ENCODE measurements at places on chromosomes 3 and 15.

- no peak for DNase-seq
These were observed 968.4 kb downstream of the FHIT start for GRCh38 chr3:60282866-60283265.

DNA sequence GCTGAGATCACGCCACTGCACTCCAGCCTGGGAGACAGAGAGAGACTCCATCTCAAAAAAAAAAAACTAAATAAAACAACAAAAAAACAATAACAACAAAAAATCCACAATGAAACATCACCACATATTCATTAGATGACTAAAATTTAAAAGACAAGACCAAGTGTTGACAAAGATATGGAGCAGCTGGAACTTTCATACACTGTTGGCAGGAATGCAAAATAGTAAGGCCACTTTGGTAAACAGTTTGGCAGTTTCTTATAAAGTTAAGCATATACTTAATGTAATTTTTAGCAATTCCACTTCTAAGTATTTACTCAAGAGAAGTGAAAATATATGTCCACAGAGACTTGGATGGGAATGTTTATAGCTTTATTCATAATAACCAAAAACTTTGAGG lies 43.2 kb downstream of the RBP2 start:
- DNase-seq: no peak

GRCh38 chr3:43185983-43186314 lies 80.1 kb upstream of the POMGNT2 start:
- no peak for DNase-seq

DNA sequence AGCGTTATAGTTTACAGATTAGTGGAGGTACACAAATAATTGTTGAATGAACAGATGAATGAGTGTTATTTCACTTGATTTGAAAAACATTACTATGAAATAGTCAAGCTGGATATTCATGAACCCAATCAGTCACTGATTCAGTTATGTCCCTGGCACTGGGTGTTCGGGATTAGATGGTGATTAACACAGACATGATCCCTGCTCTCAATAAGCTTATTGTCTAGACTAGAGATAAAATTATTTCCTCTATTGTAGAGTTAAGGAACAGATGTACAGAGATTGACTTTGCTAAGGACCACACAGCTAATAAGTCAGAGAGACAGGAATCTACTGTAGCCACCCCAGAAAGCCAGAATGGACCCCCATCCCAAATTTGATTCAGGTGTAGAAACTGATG lies 963 bp downstream of the GRAMD1C start:
- no peak for DNase-seq

GRCh38 chr15:90489514-90489913 lies 40.2 kb upstream of the CRTC3 start:
- DNase-seq: no peak

GRCh38 chr3:111691293-111691909 lies 96.3 kb upstream of the ZBED2 start:
- peak; percentile 66 for DNase-seq

- DNase-seq: no peak
These were observed 172.7 kb downstream of the ZBTB20 start for GRCh38 chr3:114974387-114974786.

- no peak for DNase-seq
These were observed 62.9 kb downstream of the GPR176 start for GRCh38 chr15:39857132-39857531.

GRCh38 chr15:81024936-81025335 lies 24.2 kb downstream of the TLNRD1 start:
- DNase-seq: no peak

DNA sequence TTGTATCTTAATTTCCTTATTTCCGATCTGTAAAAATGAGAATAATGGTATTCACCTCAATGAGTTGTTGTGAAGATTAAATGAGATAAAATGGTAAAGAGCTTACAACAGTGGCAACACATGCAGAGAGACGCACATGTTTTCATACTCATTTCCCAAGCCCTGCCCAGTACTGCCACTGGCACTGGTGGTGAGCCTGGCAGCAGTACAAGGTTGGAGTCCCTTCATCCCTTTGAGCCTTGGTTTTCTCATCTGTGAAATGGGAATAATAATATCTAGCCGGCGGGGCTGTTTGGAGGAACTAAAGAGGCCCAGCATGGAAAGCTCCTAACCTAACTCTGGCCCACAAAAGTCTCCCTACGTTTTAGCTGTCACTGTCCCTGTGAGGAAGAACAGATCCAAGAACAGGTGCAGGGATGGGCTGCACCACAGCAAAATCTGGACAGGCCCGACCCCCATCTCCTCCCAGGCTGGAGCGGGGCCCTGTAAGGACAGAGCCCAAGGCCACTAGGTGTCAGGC lies 866 bp upstream of the CD276 start:
- DNase-seq: no peak

DNA sequence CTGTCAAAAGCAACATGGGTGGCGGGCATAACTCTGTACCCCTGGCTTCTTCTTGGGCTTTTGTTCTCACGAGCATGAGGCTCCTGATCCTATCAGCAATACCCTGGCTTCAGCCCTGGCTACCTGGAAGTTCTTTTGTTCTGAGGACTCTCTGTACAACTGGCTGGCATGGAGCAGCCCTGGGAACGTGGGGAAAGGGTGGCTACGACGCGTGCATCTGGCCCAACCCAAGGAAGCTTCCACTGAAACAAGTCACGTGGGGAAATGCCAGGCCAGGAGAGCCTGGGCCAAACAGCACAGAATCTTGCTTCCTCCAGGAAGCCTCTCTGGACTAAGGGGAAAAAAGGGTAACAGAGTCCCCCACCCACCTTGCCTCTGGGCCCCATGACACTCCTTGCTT lies 22.7 kb upstream of the ATP2B2 start:
- no peak for DNase-seq

GRCh38 chr3:131561511-131561910 lies 58.7 kb upstream of the MRPL3 start:
- no peak for DNase-seq

- no peak for DNase-seq
These were observed 229.1 kb upstream of the IGF1R start for GRCh38 chr15:98419173-98419780.

DNA sequence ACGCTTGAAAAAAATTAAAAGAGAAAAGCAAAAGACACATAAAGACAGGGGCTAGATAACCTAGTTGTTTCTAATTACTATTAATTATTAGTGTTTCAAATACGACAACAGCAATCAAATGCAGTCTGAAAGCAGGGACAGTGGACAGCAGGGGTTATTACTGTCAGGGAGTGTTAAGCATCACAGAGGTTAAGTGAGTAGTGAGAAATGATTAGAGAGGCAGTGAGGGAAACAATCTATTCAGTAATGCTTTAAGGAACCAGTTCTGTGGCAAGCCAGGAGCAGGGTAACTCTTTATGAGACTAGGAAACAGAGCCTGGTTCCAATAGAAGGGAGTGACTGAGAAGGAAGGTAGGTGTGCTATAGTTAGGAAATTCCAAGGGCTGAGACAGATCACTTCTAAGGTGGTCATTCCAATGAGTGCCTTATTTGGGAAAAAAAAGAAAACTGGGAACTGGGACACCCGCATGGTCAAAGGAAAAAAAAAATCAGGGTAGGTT lies 15.0 kb downstream of the RYK start:
- no peak for DNase-seq

DNA sequence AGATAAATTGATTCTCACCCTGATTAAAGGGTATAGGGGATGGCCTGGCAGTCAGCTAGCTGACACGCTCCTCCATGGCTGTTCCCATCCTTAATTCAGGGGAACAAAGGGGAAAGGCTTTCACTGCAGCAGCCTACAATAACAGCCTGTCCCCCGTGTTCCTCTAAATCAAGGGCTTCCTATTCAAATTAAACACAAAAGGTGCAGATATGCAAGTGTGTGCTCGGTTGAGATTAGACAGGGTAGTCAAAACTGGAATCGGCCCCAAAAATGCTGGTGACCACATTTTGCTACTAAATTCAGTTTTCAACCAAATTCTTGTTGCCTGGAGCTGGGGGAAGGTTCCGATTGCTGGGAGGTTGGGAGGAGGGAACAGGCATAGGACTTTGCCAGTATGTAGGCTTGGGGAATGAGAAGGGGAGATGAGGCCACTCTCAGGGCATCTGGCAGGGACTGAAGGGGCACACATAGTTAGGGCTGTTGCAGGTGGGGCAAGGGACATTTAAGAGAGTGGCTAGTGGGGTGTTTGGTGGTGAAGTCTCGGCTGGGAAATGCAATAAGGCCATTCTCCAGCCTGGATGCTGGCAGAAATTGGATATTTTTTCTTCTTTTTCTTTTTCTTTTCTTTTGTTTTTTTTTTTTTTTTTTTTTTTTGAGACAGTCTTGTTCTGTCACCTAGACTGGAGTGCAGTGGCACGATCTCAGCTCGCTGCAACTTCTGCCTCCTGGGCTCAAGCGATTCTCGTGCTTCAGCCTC lies 32.9 kb upstream of the CTSH start:
- DNase-seq: no peak

GRCh38 chr15:85579957-85580694 lies 199.7 kb downstream of the AKAP13 start:
- DNase-seq: no peak

DNA sequence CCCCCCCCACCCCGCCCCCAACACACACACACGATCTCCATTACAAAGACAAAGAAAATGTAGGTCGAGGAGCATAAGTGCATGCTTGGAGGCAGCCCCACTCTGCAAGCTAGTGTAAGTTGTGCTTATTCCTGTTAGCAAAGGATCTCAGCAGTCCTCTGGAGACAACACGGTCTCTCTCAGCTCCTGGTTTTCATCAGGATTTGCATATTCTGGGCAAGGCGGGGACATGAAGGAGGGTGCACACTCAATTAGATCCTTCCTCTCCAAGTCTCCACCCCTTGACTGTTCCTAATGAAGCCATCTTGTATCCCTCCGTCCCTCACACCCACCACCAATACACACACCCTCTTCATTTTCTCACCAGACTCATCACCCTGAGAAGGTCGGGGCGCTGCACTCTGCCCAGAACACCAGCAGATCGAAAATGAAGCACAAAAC lies 63.8 kb downstream of the MRPL46 start:
- no peak for DNase-seq

GRCh38 chr15:74316141-74316540 lies 51.3 kb downstream of the CYP11A1 start:
- DNase-seq: no peak

DNA sequence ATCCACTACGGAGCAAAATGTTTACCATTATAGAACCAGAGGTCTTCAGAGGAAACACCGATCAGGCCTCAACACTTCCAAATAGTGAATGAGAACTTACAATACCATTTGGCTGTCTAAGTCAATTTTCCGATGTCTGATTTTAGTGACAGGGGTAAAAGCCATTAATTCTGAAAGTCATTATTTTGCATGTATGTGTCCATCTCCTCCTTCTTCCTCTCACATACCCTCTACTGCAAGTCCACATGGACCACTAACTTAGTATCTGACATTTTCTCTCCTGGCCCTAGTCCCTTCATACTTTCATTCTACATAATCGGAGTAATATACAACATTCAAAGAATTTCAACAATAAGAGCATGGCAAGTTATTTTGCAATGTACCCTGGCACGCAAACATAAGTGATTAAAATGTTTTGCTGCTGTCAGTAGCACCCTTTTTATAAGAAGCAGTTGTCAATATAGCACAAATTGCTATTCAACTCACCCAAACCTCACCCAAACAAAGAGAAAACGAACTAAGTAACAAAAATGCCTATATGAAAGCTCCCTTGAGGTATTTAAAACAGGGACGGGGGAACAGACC lies 1.9 kb downstream of the TOP2B start:
- no peak for DNase-seq

DNA sequence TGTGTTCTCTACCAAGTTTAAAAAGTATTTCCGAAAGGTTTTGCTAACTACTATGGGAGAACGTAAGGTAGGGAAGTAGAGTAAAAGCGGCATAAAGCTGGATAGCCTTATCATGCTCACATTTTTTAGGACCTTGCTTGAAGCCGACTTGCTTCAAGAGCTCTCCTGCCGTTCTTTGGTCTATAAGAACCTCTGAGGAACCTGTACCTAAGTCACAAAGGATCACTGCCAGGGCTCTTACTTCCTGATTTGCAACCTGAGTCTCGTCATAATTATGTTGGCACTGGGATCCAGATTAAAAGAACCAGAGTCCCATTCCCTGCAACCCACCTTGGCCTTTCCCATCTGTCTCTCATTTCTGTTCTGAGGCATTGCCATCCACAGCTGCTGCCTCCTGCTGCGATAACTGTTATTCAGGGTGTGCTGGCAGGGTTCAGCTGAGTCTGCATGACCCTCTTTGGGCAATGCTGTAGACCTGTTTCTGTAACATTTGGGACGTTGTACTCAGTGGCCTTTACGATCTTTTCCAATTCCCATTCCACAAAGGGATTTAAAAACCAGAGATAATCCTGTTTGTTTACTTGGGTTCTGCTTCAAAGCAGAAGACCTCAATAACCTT lies 131.0 kb upstream of the UMPS start:
- no peak for DNase-seq

DNA sequence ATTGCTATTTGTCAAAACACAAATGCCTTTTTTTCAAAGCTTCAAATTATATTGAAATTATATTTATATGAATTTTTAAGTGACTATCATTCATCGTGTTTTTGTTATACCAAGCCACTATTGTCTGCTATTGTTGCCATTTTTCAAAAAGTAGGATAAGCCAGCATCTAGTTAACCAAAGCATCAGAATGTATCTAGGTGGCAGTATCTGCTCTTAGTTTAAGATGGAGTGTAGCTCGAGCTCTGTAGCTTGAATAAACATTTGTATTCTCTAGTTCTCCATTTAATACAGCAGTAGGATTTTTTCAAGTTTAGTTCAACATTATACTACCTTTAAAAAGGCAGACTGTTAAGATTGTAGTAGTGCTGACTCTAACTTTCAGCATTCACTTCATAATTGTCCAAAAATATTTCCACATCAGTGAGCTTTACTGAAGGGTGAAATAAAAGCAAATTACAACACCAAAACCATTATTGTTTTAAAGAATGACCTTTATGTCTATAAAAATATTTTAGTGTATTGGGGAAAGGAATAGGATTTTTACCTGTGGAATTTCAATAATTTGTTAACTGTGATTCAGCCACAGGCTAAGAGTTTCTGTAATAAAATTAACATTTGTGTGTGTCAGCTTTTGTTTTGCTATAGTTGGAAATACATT lies 19.6 kb upstream of the C15orf61 start:
- DNase-seq: peak; percentile 26

DNA sequence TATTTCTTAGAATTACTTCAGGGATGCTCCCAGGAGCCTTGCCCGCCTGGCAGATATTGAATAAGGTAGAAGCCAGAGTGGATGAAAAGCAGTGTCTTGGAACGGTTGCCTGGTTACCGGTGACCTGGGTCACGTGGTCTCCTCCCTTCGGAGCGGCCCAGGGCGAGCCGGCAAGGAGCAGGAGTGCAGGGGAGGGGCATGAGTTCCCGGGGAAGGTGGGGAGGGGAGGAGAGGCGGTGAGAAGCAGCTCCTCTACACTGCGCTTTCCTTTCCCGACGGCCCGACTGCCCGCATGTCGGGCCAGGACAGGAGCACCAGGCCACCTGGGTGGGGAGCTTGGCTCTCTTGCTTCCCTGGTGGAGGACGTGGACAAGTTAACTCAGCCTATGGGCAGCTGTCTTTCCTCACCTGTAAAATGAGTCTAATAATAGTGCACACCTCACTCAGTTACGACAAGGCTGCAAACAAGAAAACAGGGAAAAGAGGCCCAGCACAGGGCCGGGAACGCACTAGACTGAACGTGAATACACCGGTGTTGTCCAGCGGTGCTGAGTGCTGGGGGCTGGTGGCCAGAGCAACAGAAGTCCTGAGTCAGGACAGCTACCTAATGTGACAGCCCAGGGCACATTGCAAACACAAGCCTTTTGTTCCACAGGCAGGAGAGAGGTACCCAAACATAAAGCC lies 198.3 kb downstream of the ADAMTS9 start:
- no peak for DNase-seq
